ENCODE measurements at places on chromosomes 4 and X.

- no peak for DNase-seq
Observed at GRCh38 chr4:150418757-150419410, 163.1 kb upstream of the MAB21L2 start.

- DNase-seq = no peak
Observed at GRCh38 chr4:28469387-28469786, 1608.7 kb downstream of the STIM2 start.

DNA sequence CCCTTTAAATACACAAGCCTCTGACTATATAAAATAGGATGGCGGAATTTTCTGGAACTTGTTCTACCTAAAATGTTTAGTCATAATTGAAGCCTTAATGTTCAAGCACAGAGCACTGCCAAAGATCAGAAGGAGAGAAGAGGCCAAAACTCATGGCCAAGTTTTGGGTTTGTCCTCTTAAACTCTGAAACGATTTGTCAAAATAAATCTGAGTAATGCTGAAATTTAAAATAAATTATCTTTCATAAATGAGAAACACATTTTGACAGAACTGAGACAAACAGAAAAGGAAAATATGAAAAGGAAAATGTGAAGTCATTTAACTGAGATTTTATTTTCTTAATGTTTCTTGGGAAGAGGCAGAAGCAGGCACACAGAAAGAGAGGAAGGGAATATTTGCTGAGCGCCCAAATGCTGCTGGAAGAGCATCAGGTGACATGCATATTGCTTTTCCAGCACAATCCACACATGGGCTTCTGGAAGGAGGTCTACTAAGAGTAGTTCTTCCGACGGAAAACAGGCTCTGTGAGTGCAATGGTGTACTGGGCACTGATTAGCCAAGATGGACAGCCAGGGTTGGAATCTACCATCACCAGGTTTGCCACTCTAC is 47.4 kb upstream of the ZNF518B start:
- DNase-seq = no peak

- no peak for DNase-seq
Observed at GRCh38 chr4:130067419-130067818, 971.5 kb downstream of the C4orf33 start.

DNA sequence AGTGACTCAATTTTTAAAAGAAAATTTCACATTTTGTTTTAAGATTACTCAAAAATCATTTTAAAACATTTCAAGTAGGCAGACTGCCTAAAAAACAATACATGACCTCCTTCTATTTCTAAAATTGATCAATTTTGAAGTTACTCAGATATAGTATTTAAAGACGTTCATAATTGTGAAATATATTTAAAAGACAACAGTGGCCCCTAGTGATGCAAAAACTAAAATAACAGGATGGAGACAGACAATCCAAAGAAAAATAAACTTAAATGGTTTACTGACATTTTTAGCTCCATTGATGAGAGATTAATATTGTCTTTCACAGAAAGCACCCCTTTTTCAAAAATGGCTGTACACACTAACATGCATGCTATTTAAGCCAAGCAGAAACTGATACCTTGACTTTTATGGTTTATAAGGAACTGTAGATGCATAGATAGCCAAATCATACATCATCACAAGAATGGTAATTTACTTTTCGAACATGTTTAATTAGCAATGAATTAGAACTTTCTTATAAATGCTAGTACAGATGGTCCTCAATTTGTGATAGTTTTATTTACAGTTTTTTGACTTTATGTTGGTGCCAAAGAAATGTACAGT is 69.8 kb upstream of the FAT4 start:
- DNase-seq = no peak

- peak; percentile 26 for DNase-seq
Observed at GRCh38 chr4:82201805-82202641, 171.8 kb downstream of the HNRNPD start.

- peak; percentile 93 for DNase-seq
Observed at GRCh38 chrX:47190445-47191269, 3.0 kb upstream of the UBA1 start.

DNA sequence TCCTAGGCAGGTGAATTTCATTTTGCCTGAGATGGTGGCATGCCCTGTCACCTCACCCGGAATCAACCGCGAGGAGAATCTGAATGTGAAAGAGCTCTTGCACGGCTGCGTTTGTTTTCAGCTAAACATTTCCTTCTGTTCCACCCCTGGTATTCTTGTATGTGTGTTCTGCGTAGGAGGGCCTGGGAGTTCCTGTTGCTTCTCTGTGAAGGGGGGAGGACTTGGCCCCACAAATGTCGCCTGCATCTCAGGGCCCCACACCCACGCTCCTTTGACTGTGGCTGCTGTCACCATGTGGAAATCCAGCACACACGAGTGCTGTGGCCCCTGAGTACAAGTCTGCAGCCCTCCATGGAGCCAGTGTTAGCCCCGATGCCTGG is 45.8 kb upstream of the CLCN4 start:
- DNase-seq = no peak

- DNase-seq = no peak
Observed at GRCh38 chr4:183436417-183436816, 8.0 kb upstream of the CDKN2AIP start.

DNA sequence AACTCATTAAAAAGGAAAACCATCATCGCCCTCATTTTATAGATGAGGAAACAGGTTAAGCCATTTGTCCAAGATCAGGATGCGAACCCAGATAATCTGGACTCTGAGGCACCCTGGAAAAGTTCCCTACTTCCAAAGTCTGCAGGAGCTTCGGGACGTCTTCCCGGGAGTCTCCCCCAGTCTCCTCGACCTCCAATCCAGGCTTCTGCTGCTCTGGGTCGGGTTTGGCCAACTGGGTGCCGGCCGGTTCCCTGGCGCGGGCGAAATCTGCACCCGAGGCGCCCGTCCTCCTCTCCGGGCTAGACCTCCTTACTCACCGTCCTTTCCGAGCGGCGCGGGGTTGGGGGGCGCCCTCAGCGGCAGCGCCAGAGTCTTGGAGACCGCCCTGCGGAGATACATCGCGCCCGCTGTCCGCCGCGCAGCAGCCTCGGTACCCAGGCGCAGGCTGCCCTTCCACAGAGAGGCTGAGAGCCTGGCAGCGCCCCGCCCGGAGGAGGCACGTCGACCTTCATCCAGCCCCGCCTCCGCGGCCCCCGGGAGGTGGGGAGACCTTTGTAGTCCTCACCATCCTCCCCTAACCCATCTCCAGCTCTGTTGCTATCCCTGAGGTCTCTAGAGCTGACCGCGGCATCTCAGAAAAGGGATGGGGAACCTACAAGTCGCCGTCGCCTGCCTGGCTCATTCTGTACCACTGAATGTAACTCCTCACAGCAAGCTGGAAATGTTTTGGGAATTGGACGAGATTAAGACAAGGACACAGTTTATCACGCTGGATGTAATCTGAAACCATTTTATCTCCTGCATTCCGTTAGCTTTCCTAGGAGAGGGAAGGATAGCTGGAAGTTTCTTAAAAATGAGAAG is at the start of gene MGARP:
MGARP (minus strand) TSS at position 466 of the 861 bp plus-strand sequence; CDS start at position 399, 67 bp downstream.
- peak; percentile 23 for DNase-seq

DNA sequence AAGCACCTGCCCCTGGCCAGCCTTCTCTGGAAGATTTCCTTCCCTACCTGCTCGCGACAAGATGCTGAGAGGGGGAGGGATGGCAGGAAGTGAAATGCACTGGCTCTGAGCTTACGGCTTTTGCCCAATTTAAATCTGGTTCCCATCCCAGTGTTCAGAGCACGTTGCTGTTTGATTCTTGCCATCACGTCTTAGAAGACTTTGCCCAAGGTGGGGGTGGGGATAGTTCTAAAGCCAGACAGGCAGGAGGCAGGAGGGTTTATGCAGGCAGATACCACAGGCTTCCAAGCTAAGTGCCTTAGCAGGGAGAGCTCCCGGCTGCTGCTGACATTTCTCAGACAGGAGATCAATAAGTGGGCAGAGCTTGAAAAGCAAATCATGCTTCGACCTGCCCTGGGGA is 393.9 kb downstream of the MID1IP1 start:
- no peak for DNase-seq

DNA sequence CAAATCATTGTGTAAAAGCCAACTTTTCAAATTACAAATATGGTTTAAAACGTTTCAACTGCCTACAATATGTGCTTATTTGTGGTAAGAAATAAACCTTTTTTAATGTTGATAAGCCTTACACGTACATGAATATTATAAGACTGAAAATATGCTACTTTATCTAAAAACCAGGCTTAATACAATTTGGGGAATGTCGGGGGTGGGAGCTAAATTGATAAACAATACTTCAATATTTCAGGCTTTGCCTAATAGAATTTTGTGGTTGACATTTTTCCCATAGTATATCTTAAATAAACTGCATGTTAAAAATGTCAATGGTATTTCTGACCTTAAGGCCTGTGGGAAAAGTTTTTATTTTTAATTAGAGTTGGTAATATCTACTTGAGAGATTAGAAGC is 69.8 kb upstream of the SLIT2 start:
- DNase-seq = no peak

DNA sequence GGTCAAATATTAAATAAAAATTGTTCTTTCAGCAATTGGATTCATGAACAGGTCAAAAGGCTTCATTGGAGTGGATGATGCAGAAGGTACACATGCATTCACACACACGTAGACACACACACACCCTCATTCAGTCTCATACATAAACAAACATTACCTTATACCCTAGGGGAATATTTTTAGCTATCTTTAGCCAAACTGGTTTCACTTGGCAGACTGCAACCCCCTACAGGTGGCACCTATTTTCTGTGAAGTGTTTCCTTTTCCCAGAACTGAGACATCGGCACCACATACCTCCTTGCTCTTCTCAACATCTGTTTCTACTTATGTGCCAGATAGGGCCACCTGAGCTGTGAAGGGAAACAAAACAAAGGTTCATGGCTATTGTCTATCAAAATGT is 18.5 kb upstream of the KDR start:
- no peak for DNase-seq

GRCh38 chr4:89492581-89493071 is 185.0 kb upstream of the GPRIN3 start:
- DNase-seq = no peak

DNA sequence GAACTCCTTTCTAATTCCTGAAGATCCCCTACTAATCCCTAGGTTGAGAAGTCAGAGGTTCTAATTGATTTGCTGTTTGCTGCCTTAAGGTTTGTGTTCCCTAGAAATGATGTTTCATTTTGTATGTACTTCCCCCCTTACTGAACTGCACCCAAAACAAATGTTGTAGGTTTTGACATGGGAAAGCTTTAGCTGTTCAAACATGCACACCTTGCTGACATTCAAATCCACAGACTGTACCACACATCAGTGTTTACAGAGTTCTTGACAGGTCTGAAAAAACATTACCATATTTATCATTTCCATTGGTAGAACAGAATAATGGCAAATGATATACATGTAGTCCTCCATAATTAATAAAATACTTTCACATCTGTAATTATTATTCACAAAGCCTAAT is 18.2 kb downstream of the EGF start:
- no peak for DNase-seq

GRCh38 chrX:38845426-38845825 is 44.2 kb downstream of the MID1IP1 start:
- peak; percentile 22 for DNase-seq
